ENCODE measurements at places on chromosomes 2 and 18. TPM values are rescaled to one million over a fixed set of nuclear protein-coding genes. Genes with fewer than 3 reads are reported as not detected.

ABCB11 gene
- 0.12 TPM for total RNA-seq

C2orf66 gene
- total RNA-seq, result not detected

KLHL29 gene
- 11.0 TPM for total RNA-seq

CYP27A1 gene
- 63.1 TPM for total RNA-seq

OR6B2 gene
- total RNA-seq, result not detected

MPPE1 gene
- 11.2 TPM for total RNA-seq

MC5R gene
- total RNA-seq, result not detected

SLC4A3 gene
- 38.8 TPM for total RNA-seq

PLCD4 gene
- total RNA-seq, result 1.6 TPM

ALK gene
- total RNA-seq, result 0.88 TPM

TXNDC2 gene
- total RNA-seq, result not detected

FTCDNL1 gene
- 3.2 TPM for total RNA-seq

AQP12A gene
- total RNA-seq, result not detected

ACMSD gene
- not detected for total RNA-seq

LYG2 gene
- total RNA-seq, result not detected

DNA sequence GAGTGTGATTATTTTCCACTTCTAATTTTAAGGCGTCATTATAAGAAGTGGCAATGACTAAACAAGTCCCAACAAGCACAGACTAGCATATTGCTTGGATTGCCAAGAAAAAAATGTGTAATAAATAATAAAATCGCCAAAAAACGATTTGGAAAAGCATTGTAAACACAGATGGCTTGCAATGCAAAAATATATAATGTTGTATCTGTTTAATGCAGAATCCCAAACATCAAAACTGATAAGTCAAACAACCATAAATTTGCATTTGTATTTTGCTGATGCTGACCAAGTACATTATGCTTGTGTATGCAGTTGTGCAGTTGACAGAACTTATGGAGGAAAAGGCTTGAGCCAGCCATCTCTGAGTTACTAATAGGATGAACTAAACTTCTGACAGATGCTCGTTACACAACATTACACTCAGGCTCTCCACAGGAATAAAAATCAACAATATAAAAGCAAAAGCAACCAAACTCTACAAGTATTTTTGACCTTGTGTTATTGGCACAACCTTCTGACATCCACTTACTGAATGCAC is 68.1 kb downstream of the DNER start:
- no peak for DNase-seq

DNA sequence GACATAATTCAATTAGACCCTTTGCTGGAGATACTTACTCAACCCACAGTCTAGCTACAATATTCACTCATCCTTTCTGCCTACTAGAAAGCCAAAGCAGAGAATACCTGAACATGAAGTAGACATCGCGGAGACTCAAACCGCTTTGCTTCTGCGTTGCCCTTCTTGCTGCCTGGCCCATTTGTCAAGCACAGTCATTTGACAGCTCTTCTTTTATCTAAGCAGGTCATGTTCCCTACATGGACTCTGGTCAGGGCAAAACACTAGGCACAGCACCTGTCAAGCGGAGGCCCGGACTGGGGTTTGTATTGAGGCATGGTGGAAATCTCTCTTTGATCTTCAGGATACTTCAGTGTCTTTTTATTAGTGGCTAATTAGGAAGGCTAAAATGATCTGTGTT is 89.7 kb downstream of the FARSB start:
- peak; percentile 59 for DNase-seq

GRCh38 chr2:60295636-60295962 is 257.9 kb downstream of the BCL11A start:
- no peak for DNase-seq

- no peak for DNase-seq
Measured at GRCh38 chr2:223465793-223466192, 136.4 kb downstream of the SCG2 start.

- DNase-seq, result no peak
Measured at GRCh38 chr2:2639251-2640139, 308.4 kb upstream of the MYT1L start.

DNA sequence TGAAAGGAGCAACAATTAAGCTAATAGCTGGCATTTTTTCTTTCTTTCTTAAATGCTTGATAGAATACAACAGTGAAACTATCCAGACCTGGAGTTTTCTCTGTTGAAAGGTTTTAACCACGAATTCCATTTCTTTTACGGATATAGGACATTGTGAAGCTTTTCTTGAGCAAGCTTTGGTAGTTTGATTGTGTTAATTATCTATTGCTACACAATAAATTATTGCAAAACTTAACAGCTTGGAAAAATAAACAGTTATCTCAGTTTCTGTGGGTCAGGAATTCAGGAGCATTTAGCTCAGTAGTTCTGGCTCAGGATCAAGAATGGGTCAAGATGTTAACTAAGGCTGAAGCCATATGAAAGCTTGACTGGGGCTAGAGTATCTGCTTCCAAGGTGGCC is 11.7 kb downstream of the PHOSPHO2 start:
- peak; percentile 95 for DNase-seq

DNA sequence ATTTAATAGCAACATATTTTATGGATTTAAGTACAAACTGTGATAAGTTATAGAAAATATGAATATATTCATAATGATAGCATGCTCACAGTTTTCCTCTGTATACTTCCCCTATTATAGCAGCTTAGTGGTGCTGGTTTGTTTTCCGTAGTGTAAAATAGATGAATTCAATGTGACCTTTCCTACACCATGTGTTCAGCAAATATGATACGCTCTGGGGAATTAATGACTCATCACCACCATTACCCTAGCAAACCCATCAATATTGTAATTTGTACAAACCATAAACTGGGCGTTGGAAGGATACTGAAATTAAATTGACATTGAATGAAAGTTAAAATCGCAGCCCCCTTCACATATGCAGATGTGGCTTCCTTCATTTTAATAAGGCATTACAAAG is 58.7 kb upstream of the CDH19 start:
- DNase-seq, result no peak

DNA sequence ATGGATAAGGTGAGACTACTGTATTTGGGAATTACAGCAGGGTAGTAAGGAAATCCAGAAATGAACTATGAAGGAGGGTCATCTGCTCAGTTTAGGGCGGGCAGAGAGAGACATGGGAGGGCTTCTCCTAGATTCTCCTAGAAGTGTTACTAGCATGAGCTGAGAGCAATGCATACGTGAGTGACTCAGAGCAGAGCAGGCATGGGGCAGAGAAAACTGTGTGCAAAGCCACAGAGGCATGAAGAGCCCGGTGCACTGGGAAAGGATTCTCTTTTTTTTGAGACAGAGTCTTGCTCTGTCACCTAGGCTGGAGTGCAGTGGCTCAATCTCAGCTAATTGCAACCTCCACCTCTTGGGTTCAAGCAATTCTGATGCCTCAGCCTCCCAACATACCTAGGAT is 116.2 kb downstream of the SOCS6 start:
- no peak for DNase-seq

DNA sequence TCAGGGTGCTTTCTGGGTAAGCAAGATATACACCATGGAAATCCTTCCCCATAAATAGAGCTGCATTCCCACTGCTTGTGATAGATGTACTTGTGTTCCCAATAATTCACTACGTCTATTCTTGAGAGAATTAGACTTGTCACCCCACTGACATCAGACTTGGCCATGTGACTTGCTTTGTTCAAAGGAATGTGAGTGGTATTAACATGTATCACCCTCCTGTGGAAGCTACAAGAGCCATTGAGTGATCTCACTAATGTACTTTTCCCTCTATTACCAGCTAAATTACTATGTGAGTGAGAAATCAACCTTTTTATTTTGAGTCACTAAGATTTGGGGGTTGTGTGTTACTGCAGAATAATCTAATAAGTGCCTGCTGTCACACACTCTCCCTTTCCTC is 176.0 kb downstream of the CCDC178 start:
- DNase-seq, result no peak

DNA sequence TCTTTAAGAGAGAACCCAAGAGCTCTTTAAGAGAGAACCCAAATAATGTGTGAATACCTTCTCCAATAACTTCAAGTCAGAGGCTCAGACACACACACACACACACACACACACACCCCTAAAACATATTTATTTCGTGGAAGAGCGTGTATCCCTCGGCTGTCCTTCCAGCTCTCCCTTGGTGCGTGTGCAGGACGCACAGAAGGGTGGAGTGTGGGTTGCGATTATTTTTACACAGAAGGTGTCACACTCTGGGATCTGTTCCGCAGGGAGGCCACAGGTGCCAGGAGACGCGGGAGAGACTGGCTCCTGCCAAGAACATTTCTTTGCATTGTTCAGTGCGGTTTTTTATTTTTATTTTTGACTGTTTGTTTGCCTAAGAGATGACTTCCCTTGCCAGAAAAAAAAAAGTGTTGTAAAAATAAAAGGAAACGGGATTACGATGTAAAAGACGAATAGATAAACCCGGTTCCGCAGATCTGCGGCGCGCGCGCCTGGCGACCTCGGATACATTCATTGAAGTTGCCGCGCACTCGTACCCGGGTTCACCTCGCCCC is 47.3 kb upstream of the ATP6V1B1 start:
- DNase-seq, result no peak

- no peak for DNase-seq
Measured at GRCh38 chr2:168614172-168615018, 158.3 kb downstream of the CERS6 start.

GRCh38 chr2:20422402-20423271 is 24.2 kb upstream of the RHOB start:
- no peak for DNase-seq

DNA sequence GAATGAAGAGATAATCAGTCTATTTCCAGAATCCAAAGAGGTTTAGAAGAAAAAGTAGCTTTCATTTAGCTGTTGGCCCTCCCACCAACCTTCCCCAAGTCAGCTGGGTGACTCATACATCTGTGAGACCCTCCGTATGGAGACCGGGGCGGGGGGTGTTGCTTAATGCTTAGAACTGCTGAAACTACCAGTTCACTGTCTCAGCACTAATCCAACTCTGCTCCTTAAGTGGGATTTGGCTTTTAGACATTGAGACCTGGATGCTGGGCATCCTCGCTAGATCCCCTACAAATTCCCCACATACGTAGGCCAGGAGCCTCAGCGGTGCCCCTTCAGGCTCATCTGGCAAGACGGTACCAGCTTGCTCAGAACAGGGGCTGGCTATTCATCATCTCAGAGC is at the start of gene SAG:
SAG (plus strand) TSS at position 252 of the 400 bp plus-strand sequence. CDS start 1,374 bp downstream, outside the sequence.
- no peak for DNase-seq

- DNase-seq, result no peak
Measured at GRCh38 chr2:79447463-79447862, 65.4 kb upstream of the CTNNA2 start.

DNA sequence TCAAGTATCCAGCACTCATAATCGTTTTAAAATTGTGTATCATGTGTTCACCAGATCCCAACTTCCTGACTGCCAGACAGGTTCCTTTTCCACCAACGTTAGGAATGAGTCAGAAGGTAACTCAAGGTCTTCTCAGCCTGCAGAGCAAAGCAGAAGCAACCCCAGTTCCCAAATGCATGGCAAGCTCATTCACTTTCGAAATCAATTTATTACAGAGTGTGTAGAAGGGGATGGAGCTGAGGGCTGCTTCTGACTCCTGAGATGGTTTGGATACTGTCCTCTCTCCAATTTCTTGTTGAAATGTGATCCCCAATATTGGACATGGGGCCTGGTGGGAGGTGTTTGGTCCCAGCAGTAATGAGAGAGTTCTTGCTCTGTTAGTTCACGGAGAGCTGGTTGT is 114.5 kb downstream of the PIEZO2 start:
- DNase-seq, result peak; percentile 32

DNA sequence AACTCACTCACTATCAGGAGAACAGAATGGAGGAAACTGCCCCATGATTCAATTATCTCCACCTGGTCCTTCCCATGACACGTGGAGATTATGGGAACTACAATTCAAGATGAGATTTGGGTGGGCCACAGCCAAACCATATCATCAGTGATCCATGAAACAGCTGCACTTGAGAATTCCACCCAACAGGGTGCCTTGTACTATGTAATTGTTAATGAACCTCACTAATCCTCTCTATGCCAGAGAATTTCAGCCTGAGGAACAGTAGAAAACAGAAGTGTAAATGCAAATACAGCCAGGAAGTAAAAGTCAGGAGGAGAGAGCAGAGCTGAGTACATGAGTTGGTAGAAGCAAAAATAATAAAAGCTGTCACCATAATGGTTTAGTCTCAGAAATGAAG is 261.4 kb downstream of the EPHA4 start:
- DNase-seq, result no peak

DNA sequence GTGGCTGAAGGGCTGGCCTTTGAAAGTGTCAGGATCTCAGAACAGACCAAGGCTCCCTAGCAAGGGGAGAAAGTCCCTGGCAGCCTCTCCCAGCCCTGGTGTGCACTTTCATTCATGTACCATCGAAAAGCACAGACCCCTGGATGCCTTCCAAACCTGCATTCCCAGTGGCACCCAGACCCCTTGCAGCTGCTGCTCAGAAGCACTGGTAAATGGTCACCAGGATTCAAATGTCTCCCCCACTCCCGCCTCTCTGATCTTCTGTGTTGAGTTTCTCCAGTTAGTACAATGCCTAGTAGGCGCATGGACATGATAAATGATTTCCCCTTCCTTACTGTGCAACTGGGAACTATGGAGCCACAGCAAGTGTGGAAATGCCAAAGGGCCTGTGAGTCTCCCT is 180.0 kb downstream of the GLI2 start:
- DNase-seq, result no peak
